CD4-positive, alpha-beta T cell treated with Interleukin-10 for 1 hour (primary cell): ENCODE measurements at places on chromosomes 16 and 17.

GRCh38 chr16:53207810-53208752, 153.3 kb downstream of the CHD9 start:
- DNase-seq: peak; percentile 27

DNA sequence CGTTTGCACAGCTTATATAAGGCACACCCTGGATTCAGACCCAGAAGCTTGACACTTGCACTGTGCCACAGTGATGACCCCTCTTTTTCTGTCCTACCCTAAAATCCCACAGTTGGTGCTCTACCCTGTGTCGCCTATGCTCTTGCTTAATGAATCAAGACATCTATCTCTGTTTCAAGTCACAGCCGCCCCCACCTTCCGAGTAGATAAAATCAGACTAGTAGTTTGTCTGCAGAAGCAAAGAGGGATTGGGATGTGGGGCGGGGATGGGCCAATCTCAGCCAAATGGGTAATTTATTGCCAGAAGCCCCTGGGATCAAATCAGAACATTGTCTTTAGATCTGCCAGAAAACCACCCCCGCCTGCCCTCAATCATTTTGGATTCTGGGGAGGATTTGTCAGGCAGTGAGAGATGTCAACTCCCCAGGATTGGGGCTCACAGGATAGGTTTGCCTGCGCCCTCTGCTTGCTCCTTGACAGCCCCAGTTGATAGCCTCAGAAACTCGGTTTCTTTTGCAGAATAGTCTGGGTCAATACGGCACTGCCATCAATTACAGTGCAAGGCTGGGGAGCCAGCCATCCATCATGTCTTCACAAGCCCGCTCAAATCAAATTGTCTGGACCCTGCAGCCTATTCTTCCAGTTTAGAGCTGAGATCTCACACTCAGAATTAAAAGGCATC, 520.8 kb downstream of the GRIN2A start:
- no peak for DNase-seq

GRCh38 chr17:76709077-76709950, 1.5 kb downstream of the MXRA7 start:
- no peak for DNase-seq

DNA sequence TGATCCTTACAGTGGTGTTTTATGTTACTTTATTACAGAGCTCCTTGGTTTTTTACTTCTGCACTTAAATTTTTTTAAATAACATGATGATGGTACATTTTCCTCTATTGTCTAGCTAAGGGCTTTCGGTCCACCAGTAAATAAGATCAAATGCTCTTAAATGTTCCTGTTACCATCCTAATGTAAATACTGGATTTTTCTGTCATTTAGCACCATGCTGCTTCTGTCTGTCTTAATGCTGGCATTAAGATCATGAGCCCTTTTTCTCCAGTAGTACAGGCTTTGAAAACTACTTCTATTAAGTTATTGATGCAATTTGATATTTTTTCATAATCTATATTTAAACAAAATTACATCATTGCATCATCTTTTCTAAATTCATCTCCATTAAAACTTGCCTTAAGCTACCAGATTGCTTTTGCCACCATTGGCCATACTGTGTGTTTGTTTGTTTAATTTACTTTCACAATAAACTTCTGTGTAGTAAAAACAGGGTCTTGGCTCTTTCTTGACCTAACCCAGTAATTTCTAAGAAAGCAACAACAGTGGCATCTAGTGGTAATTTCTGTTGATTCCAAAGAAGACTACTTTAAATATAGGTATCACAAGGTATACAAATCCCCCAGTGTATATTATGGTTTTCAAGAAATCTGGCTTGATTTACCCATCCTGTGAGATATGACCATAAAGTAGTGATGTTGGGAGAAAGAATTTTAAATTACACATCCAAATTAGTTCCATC, 9.0 kb upstream of the PHAF1 start:
- peak; percentile 53 for DNase-seq

GRCh38 chr16:51636920-51637769, 486.1 kb upstream of the SALL1 start:
- no peak for DNase-seq
